Activated naive CD8-positive, alpha-beta T cell treated with anti-CD3 and anti-CD28 coated beads for 36 hours (primary cell): ENCODE measurements at places on chromosomes 4 and X.

- peak; percentile 65 for DNase-seq
Observed at GRCh38 chr4:80201252-80202151, 4.2 kb downstream of the PRDM8 start.

DNA sequence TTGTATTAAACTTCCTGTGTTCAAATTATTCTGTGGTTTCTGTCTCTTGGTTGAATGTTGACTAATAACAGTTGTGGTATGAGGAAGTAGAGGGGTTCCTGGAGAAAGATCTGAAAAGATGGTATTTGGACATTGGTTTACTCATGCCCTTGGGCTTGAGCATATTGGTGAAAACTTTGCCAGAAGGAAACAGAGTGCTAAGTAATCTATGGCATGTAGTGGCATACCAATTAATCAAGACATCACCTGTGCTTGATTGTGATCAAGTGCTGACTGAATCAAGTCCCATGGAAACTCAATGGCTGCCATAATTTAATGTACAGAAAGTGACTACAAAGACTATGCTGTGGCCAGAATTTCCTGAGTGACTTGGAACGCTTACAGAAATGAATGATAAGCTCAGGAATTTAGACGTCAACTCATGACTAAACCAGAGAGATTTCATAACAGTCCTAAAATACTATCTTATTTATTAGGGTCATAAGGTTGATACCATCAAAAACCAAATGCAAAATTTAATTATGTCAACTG lies 2062.9 kb downstream of the ARAP2 start:
- DNase-seq = no peak

DNA sequence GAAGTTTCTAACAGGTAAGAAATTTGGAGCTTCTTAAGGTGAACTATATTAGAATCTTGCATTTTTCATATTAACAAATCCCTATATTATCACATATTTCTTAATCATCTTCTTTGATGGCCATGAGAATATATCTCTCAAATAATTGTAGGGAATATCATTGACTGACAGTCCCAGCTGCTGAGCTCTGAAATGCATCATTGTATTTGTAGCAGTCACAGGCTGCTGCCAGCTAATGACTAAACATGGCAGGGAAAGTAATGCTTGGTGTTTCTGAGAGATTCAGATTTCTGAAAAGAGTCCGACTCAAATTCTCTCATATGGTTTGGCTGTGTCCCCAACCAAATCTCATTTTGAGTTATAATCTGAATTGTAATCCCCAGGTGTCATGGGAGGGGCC lies 171.9 kb downstream of the TRAM1L1 start:
- no peak for DNase-seq

- DNase-seq = no peak
Observed at GRCh38 chrX:133364865-133365264, 50.4 kb downstream of the GPC4 start.

GRCh38 chr4:142079959-142080358 lies 443.6 kb downstream of the IL15 start:
- DNase-seq = no peak

GRCh38 chr4:11860996-11861395 lies 432.3 kb upstream of the HS3ST1 start:
- DNase-seq = no peak

GRCh38 chr4:90582087-90582486 lies 454.9 kb downstream of the CCSER1 start:
- no peak for DNase-seq

- no peak for DNase-seq
Observed at GRCh38 chrX:102517326-102517725, 787 bp upstream of the TMSB15A start.

DNA sequence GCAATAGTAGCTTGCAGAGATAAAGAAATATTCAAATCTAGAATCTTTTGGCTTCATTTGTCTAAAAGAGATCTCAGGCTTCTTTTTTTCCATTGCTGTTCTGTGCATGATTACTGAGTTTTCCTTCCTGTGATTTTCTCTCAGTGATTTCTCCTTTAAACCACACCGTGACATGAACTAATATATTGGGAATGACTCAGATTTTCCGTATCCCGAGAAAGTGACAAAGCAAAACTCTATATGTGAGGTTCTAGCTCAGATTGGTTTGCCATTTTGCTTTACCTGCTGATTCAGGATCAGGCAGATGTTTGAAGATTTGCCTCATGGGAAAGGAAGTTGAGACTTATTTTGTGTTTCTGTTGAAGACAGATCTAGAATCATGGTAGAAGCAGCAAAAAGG lies 59.4 kb downstream of the MTHFD2L start:
- DNase-seq = no peak

DNA sequence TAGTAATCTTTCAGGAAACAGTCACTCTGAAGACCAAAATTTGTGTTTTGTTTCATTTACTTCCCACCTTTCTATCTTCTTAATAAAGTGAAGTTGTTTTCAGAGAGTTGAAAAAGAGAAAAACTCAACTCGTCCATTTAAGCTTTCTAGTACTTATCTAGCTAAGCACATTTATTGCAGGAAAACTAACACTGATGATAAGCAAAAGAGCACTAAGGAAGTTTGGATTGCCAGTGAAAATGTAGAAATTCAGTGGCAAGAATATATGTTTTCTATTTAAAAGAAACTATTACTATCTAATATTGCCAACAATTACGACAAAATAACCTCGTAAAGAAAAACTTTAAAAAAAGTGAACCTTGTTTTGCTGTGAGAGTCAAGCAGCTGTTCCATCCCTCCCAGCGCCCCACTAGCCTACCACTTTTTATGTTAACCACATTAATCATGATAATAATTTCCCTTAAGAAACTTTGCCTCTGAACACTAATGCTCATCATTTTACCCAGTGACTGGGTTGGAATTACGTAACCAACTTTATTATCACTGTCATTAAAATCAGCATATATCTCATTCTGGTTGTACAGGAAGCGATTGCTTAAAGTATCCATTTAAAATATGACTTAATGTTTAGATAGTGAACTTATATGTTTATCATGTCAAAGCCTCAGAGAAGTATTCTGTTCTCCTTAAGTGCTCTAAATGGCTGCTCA lies 24.8 kb downstream of the SPRY1 start:
- DNase-seq = no peak

- DNase-seq = no peak
Observed at GRCh38 chr4:38859501-38859900, 2.9 kb upstream of the TLR6 start.

DNA sequence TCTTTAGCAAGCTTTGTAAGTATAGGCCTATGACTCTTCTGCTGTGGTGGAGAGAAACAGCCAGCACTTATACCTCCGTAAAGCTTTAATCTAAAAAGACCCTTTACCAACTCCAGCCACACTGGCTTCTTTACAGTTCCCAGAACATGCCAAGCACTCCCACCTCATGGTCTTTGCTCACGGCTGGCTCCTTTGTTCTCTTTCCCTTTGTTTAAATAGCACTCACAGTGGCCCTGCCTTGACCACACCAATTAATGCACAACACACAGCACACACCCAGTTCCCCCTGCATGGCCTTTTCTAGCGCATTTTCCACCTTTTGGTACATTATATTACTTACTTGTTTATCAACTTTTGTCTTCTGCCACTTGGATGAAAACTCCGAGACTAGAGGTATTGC lies 18.9 kb downstream of the PPID start:
- DNase-seq = no peak

DNA sequence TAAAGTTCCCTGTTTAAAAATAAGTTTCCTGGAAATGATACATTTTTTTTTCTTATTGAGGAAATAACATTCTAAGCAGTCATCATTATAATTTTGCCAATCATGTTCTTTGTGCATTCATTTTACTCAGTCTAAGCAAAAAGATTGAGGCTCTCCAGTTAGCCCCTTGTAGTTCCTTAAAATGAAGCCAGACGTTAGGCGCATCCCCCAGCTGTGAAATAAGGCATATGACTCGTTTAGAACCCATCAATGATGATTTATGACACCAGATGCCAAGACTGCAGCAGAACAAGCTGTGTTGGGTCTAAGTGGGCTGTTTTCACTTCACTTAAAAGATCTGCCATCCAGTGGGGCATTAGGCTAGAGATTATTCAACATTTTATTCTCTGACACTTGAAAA lies 17.0 kb downstream of the PDGFC start:
- no peak for DNase-seq

GRCh38 chrX:50606300-50606950 lies 135.8 kb upstream of the DGKK start:
- no peak for DNase-seq

DNA sequence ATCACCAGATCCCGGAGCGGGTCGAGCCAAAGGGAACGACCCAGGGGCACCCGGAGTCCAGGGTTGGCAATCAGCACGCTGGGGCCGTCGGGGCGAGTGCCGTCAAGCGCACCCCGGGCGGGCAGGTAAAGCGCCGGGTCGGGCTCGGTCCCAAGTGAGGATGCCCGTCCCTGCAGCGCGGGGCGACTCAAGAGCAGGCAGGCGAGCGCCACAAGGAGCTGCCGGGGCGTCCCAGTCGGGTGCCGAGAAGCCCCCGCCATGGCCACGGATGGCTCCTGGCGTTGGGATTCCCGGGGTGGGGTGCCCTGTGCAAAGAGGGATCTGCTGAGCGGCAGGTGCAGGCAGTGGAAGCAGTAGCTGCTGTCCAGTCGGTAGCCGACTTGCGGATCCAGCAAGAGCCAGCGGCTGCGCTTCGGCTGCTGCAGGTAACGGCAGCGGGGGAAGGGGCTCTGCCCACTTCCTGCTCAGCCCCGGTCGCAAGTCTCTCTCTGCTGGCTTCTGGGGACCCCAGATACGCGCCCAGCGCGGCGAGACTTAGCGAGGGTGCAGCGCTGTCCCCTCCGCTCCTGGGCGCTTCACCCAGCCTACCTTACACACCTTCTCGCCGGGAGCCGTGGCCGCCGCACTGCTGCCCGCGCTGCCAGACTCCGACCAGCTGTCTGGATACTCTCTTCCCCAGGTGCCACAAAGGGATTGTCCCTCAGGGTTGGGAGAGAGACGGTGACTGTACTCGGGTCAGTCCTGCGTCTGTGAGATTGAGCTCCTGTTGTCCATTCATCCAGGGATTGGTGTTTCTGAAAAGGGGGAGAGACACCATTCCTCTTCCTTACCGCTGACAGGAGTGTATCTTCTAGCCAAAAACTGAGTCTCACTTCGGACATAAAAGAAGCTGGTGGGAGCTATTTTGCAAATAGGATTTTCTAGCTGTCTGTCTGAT lies at the start of gene FREM3:
TSS of gene FREM3 (minus strand) at position 260 of the 937 bp plus-strand sequence. CDS start at position 260, 0 bp downstream.
- peak; percentile 6 for DNase-seq
